ENCODE measurements at places on chromosomes 1 and 21.

DNA sequence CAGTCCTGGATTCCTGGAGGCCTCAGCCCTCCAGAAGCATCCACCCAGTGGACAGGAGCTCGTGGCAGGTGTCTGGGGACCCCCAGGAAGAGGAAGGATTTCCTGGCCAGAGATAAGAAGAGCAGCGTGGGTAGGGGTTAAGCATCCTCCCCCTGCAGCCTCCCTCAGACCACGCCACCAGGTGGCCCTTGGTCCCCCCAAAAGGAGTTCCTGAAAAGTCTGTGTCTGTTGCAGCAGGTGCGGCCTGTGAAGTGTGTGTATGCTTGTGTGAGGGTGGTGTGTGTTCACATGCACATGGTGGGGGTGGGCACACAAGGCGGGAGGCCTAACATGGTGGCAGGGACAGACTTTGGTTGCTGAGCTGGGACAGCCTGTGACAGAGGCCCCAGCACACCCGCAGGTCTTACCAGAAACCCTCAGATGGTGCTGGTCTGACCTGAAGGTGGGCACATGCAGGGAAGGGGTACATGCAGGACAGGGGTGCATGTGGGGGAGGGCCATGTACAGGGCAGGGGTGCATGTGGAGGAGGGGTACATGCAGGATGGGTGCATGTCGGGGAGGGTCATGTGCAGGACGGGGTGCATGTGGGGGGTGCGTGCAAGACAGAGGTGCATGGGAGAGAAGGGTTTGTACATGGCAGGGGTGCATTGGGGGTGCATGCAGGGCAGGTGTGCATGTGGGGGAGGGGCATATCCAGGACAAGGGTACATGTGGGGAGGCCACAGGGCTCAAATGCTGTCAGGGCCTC is 18.2 kb upstream of the RUNX3 start:
- no peak for DNase-seq

- DNase-seq: no peak
Observed at GRCh38 chr1:10900691-10901090, 104.2 kb upstream of the CASZ1 start.

GRCh38 chr1:70896224-70896623 is 151.4 kb downstream of the PTGER3 start:
- no peak for DNase-seq

DNA sequence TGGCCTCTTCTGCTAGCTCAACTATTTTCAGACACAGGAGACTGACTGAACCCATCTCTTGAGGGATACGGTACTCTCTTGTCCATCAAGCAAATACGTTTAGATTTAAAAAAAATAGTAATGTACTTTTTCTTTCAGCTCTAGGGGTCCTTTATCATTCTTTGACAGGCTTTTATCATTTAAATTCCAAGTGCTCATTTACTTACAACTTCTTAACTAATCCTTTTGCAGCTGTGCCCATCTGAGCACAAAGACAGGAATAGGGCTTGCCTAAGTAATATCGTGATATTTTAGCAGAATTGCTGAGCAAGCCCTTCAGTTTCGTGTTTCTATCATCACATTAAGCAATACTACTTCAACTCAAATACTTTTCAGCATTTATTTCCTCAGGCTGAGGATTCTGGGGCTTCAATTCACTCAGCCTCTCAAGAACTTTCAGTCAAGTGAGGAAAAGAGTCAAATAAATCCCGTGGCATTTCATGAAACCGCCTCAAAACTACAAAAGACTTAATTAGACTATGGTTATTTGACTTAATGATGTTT is 317.6 kb downstream of the BACH1 start:
- no peak for DNase-seq

DNA sequence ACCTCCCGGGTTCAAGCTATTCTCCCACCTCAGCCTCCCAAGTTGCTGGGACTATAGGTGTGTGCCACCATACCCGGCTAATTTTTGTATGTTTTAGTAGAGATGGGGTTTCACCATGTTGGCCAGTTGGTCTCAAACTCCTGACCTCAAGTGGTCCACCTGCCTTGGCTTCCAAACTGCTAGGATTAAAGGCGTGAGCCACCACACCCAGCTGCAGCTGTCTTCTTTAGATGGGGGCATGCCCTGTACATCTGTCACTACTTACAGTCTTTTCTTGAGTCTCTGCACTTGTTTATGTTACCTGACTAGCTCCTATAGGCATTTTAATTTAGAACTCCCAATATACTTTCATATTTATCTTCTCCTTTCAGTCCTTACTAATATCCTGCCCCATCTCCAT is 64.2 kb downstream of the SELENOF start:
- no peak for DNase-seq

DNA sequence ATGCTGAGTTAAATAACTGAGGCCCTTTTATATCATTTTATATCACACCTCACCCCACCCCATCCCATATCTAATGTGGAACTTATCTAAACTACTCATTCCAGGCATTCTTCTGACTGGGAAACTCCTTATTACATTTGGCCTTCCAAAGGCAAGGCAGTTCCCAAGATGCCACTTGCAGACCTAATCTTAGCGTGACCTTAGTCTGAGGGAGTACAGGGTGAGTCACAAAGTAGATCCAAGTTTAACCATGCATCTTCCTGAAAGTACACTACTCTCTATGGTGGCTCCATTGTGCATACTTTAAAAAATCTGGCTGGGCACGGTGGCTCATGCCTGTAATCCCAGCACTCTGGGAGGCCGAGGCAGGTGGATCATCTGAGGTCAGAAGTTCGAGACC is 353.6 kb upstream of the C1orf87 start:
- no peak for DNase-seq

DNA sequence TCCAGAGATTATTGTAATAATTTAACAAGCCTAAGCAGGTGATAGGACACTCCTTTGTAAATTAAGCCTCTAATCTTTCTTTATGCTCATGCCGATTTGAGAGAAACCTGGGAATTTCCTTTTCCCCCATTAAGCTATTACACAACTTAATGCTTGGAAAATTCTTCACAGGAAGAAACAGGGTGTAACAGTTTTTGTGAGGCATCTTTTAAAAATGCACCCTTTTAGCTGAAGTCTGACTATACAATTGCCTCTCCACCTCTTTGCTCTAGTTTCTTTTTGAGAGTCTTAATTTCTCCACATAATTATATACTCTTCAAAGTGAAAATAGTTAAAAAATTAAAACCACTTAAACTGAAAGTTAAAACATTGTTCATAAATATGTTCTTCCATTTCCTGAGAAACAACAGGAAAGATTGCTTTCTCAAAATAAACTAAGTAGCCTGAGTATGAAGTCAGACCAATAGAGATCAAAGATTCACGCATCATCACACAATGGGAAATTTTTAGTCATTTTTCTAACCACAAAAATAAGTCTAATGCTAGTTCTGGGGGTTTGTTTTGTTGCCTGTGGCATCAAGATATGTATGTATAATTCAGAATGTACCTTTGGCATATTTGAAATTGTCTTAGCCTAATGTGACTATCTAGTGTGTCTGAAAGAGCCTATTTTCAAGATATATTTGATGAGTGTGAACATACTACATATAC is 34.7 kb downstream of the LRRC8D start:
- no peak for DNase-seq

DNA sequence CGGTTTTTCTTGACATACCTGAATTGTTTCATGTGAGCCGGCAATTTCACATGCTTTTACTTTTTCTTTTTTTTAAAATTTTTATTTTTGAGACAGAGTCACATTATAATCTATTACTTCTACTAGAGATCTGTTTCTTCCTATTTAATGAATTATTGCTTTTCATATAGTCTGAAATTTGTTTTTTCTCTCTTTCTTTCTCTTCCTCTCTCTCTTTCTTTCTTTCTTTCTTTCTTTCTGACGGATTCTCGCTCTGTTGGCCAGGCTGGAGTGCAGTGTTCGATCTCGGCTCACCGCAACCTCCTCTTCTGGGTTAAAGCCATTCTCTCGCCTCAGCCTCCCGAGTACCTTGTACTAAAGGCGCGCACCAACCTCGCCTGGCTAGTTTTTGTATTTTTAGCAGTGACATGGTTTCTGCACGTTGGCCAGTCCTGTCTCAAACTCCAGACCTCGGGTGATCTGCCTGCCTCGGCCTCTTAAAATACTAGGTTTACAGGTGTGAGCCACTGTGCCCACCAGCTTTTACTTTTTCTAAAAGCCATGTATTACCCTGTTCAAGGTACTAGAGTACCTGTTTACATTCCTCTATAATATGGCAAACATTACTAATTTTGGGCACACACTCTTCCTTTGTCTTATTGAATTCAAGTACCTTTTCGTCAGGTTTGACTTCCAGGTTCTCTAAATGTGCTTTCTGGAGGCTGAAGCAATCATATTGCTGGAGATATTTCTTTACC is 86.5 kb upstream of the RHOU start:
- no peak for DNase-seq

GRCh38 chr1:76115171-76115570 is 40.6 kb downstream of the ST6GALNAC3 start:
- DNase-seq: no peak

- no peak for DNase-seq
Observed at GRCh38 chr1:185433667-185434066, 116.6 kb upstream of the IVNS1ABP start.

GRCh38 chr1:226646026-226646869 is 92.8 kb downstream of the ITPKB start:
- no peak for DNase-seq

All from stimulated activated effector memory CD8-positive, alpha-beta T cell treated with anti-CD3 and anti-CD28 coated beads, Interleukin-12 subunit alpha, Interleukin-12 subunit beta, amount 100 ng/mL, for 72 hours (primary cell).